NCI-H1417 treated with DMSO at 0.1 percent for 48 hours (cell line): ENCODE measurements at places on chromosomes 1 and 21.

DNA sequence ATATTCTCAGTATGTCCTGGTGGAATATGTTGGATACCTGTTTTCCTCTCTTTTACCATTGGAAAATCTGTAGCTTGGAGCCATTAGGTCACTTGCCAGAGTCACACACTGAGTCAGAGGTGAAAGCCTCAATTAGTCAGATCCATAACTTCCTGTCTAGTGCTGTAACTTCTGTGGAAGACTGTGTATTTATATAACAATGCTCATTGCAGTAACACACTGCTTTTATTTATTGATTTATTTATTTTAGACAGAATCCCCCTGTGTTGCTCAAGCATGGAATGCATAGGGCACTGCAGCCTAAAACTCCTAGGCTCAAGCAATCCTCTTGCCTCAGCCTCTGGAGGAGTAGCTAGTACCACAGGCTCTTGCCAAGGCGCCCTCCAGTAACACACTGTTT is 1.3 kb upstream of the DOCK7 start:
- no peak for DNase-seq

- no peak for DNase-seq
Observed at GRCh38 chr1:212938846-212939245, 11.5 kb upstream of the VASH2 start.

- no peak for DNase-seq
Observed at GRCh38 chr1:226820941-226821718, 49.3 kb upstream of the PSEN2 start.

GRCh38 chr1:98920441-98921110 is 84.1 kb downstream of the PLPPR5 start:
- DNase-seq: no peak

- DNase-seq: no peak
Observed at GRCh38 chr1:96474985-96475743, 246.4 kb upstream of the PTBP2 start.
